ENCODE measurements at places on chromosomes 1 and 21.

DNA sequence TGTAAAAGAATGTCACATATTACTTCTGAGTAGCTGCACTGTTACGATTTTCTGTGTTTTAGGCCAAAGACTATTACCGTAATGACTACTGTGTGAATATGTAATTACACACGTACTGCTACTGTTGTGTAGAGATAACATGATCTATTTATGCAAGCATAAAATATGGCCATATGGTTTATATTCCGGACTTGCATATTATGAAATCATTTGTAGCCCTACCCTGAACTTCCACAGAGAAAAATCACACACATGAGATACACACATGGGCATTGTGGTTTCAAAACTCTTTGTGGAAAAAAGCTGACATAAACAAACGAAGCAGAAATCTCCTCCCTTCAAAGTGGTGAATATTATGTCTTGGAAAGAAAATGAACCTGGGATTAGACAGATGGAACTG lies 373.0 kb upstream of the ADAMTS5 start:
- DNase-seq = no peak

DNA sequence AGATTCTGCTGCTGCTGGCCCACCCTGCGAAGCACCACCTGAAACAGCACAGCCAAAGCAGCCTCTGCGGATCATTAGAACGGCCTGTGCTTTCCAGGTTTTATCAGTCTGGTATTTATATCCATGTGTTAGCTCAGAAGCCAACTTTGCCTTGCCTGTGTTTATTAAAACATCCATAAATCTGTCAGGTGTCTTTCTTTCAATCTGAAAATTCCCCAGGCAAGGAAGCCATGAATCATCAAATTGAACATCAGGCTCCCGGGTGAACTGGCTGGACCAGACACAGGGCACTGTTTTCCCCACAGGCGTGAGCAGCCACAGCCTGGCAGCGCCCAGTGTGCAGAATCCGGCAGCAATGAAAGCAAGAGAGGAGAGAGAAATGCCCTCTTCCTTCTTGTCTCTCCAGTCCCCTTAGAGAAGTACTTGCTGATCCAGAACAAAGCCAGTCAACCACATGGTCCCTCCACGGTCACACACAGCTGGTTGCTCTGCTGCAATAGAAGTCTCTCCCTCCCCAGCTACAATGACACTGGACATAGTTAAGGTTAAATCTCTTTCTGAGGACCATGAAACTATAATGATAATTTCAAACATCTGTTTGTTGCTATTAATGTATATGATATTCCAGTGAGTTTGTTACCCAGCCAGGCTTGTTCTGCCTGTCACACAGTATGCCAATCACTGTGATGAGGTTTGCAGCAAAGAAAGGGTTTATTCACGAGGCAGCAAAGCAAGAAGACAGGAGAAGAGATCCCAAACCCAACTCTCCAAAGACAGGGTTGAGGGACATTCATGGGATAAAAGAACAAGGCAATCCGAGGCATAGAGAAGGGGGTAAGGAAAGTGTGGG lies 212.1 kb upstream of the FMN2 start:
- no peak for DNase-seq

DNA sequence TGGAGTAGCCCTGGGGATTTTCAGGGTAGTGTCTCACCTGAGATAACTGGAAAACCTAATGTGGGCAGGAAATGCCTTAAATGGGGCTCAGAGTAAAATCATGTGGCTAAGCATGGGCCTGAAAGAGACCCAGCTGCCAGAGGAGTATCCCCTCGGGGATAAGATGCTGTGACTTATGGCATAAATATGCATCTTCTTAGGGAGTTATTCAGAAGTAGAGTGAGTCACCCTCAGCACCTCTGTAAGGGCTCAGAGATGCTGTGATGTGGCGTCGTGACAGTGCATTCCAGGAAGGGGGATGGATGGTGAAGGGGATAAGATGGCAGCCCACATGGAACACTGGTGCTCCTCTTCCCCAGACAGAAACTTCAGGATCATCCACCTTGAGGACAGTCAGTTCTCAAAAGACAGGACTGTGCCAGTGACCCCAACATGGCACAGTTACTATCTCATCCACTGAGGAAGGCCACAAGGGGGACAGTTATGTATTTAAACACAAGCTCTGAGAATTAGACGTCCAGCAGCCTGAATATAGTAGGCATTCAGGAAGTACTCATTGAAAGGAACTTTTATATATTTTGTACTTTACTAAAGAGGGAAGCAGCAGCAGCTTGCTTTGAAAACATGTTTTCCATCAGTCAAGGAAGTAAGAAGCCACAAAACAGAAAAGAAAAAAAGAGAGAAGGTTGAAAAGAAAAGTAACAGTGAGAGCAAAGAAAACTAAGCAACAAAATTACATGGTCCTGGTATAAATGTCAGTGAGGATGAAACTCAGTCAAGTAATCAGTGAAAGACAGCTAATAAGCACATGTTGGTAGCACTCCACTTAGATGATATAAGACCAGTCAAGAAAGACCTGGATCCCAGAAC lies 8.3 kb downstream of the IL24 start:
- DNase-seq = peak; percentile 29

GRCh38 chr1:177902266-177902665 lies 67.6 kb downstream of the SEC16B start:
- DNase-seq = no peak

GRCh38 chr21:42026082-42026435 lies 15.9 kb upstream of the ZBTB21 start:
- no peak for DNase-seq

Data from SJCRH30 (cell line).